ENCODE measurements at places on chromosomes 11 and 22. TPM values are rescaled to one million over a fixed set of nuclear protein-coding genes. Genes with fewer than 3 reads are reported as not detected.

CEND1 gene
- total RNA-seq: 1.6 TPM

MRGPRX3 gene
- not detected for total RNA-seq

C1QTNF5 gene
- total RNA-seq: not detected

TMEM121B gene
- total RNA-seq: 0.14 TPM

RIMBP3C gene
- 0.26 TPM for total RNA-seq

ALDH3B1 gene
- 131 TPM for total RNA-seq

DGCR8 gene
- total RNA-seq: 19.8 TPM

CST6 gene
- total RNA-seq: not detected

OPCML gene
- not detected for total RNA-seq

IL18 gene
- total RNA-seq: 83.8 TPM

NXPE2 gene
- not detected for total RNA-seq
